A673 (cell line): ENCODE measurements at places on chromosomes 16 and 17.

DNA sequence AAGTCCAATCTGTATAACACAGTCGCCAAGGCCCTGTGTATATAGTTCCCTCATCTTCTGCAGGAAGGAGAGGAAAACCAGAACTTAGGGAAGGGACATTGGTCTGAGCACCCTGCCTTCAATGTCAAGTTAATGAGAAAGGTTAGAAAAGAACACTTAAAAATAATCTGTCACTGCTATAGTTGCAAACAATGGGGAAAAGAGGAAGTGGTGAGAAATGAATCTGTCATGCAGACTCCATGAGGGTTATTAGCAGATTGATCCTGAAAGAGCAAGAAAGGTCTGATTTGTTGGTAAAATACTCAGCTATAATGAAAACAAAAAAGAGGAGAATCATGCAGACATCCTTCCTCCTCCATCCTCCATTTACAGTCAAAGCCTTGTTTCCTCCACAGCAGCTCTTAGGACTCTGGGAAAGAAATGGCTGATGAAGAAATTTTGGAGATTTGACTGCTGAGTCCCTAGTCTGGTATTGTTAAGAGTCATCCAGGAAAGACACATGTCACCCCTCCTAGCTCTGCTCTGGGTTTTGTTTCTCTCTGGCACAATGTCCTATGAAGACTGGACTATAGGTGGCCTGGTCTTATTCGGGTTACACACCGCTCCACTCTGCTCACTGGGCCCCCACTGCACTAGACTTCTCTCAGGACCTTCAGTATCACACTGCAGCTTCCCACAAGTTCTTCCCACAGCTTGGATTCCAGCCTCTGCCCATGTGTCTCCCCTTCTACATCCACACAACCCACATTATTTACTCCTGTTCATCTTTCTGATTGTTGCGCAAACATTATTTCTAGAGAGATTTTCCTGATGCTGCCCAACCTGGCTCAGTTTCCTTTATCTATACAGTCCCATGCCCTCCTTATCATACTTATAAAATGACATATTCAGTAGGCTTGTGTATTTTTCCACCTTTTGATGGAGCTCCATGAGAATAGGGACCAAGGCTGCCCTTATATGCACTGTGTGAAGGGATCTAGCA is 56.5 kb upstream of the XYLT1 start:
- no peak for DNase-seq

GRCh38 chr17:55286681-55287589 is 22.2 kb downstream of the HLF start:
- no peak for DNase-seq

- DNase-seq = no peak
Measured at GRCh38 chr17:62715882-62716390, 88.5 kb downstream of the MRC2 start.

DNA sequence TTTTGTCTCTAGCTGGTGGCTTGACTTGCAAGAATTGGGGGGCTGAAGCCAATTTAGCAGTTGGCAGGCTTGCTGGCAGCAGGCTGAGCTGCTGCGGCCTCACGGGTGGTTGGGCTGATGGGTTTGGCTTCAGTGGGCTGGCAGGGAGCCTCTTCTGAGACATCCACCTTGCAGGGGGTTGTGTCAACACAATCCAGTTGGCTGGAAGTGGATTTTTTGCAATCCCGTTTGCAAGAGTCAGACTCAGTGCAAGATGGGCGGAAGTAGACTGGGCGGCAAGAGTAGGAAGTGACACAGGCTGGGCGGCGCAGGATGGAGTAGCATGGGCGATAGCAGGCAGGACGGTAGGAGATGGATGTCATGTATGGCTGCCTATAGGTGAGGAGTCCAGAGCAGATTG is 1.5 kb downstream of the KRTAP16-1 start:
- DNase-seq = no peak

GRCh38 chr17:71830866-71831265 is 290.0 kb upstream of the SOX9 start:
- DNase-seq = no peak

GRCh38 chr17:43351691-43352090 is 47.1 kb upstream of the ARL4D start:
- DNase-seq = no peak
